ENCODE measurements at places on chromosomes 1 and 21. TPM values are rescaled to one million over a fixed set of nuclear protein-coding genes. Genes with fewer than 3 reads are reported as not detected.

RNU1-1 gene
- total RNA-seq, result under 0.01 TPM

GRCh38 chr1:108504447-108504846, 54.3 kb downstream of the NBPF6 start:
- no peak for DNase-seq

GRCh38 chr1:88655685-88656299, 28.3 kb upstream of the PKN2 start:
- peak; percentile 65 for DNase-seq

DNA sequence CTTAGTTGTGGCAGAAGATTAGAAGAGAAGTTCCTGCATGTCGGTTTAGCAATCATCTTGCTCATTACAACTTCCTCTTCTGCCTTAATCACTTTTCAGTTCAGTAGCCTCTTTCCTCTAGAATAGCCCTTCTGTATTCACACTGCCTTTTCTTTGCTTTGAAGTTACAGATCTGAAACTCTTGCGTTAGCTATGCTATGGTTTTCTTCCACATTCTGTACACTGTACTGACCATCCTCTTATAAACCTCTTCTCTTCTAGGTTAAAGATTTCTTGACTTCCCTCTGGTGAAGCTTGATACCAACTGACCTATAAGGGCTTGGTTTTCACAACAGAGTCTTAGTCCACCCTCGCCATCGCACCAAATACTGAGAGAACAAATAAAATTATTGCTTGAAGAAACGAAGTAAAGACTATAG, 35.0 kb downstream of the C21orf91 start:
- no peak for DNase-seq

- no peak for DNase-seq
These were observed 7.2 kb downstream of the FAAH start for GRCh38 chr1:46401154-46401913.

DNA sequence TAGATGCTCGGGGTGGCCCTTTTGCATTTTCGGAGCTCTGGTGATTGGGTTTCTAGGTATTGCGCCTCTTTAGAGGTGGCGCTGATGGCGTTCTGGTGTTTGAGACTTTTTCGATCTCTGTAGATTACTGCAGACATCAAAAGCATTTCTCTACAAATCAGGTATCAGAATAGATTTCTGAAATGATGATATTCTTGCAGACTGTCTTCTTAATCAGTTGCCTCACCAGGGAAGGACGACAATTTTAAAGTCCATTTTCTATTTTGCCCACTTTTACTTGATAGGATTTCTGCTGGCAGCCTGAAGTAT, 65.2 kb upstream of the VAMP3 start:
- DNase-seq, result no peak

TAGLN2 gene
- total RNA-seq, result 238 TPM

CACNA1S gene
- 74.9 TPM for total RNA-seq

GRCh38 chr1:18761948-18762840, 97.3 kb downstream of the TAS1R2 start:
- peak; percentile 95 for DNase-seq

DNAH14 gene
- 20.2 TPM for total RNA-seq

GRCh38 chr21:45156459-45156858, 82.1 kb downstream of the ADARB1 start:
- no peak for DNase-seq

DNA sequence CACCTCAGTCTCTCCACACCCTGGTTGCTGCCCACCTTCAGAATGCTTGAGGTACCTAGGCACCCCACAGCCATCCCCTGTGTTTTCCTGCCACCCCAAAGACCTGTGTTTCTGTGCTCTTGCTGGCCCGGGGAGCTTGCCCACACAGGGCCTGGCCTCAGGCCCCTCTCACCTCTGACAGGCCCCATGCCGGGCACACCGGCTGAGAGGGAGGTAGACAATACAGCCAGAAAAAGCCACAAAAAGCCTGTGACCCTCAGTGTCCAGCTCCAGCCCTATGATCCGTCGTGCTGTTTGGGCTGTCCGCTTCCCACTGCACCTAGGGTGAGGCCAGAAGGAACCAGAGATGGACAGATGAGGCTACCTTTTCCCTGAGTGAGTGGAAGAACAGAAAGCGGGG, 11.4 kb downstream of the SEMA6C start:
- no peak for DNase-seq

ALX3 gene
- total RNA-seq, result not detected

GRCh38 chr1:244052016-244052727, 1.1 kb downstream of the ZBTB18 start:
- peak; percentile 90 for DNase-seq

PADI6 gene
- total RNA-seq, result not detected

CD1B gene
- total RNA-seq, result not detected

ADAM30 gene
- not detected for total RNA-seq

DNA sequence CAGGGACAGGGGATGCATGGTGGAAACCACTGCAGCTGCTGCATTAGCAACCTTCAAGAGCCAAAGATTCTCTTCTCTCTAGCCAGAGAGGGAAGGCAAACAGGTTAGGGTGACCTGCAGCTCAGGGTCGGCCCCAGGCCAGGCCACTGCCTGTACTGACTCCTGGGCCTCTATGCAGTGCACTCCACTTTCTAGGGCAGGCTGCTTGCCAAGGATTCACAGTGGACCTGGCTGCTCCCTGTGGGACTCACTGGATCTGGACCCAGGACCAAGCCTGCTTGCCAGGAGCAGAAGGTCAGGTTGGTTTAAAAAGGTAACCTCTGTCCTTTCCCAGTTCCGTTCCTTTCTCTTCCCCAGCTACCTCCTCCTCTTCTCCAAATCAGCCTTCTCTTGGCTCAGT, 52.4 kb downstream of the HIVEP3 start:
- no peak for DNase-seq

DNA sequence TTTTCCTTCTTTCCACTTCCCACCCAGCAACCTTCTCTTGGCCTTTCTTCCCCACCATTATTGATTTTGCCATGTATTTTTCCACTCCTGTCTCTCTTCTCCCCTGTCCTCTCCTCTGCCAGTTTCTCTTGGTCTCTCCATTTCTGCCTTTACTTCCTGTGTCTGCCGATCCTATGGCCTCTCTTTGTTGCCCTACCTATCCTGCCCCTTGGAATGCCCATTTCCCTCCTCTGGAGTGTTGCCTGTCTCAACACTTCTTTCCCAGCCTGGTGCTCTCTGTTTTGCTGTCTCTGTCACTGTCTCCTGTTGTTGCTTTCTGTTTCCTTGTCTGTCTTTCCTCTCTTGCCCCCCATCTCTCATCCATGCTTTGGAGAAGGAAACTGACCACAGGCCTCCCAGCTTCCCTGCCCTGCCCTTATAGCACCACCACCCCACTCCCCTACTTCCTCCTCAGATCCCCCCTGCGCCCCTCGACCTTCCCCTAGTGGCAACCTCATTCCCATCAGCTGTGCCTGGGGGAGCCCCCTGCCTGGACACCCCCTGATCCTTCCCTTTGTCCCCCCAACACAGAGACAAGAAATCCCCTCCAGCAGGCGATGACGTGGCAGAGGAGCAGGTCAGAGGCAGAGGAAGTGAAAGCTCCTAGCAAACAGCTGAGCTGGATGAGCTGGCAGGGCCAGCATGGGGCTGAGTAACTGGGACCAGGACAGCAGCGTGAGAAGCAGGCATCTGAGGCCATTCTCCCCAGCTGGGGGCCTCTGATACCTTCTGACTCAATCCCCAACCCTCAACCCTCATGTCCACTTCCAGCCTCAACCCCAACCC, 6.6 kb upstream of the ETV3L start:
- no peak for DNase-seq

DNA sequence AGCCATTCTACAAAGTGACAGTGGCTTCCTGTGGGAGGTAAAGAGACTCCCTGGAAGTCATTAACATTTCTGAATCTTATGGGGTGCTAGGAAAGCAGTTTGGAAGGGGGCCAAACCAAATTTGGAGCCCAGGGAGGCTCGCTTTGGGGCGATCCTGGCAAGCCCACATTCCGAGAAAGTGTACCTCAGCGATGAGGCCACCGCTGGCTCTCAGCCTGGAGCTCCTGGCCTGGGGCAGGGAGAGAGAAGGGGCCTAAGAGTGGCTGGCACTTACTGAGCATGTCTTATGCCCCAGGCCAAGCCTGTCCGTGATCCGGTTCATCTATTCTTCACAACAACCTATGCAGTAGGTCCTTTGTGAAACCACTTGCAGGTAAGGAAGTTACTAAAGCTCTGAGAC, 98.8 kb downstream of the CCDC185 start:
- peak; percentile 38 for DNase-seq

- DNase-seq, result peak; percentile 89
These were observed 6.5 kb upstream of the GUCA2A start for GRCh38 chr1:42170779-42171621.

DNA sequence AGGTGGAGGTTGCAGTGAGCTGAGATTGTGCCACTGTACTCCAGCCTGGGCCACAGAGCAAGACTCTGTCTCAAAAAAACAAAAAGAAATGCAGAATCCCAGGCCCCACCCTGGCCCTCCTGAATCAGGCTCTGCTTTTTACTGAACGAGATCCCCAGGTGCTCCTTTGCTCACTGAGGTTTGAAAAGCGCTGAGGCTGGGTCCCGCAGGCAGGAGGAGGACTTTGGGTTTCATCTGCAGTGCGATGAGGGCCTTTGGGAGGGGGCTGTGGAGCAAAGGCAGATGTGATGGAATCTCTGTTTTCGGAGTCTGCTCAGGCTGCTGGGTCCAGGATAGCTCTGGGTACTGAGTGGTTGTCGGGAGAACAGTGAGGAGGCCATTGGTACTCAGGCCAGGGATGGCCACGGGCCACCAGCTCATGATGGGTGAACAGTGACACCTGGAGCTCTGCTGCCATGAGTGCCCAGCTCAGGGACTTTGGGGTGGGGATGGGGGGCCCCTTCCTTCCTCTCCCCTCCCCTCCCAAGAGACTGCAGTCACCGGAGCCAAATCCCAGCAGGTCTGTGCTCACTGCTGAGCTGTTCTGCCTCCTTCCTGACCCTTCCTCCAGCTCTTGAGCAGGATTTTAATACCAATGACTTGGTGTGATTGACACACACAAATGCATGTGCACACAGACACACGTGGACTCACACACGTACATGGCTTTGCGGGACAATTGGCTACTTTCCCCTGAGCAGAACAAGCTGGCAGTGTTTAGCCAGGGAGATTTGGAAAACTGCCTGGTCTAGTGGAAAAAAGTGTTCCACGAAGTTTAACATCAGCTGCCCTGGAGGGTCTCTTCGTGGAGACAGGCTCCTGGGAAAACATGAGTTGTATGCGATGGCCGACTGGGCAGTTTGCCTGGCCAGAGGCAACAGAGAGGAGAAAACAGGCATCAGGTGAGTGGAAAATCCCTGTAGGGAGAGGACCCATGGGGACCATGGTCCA, 3.6 kb upstream of the DHRS3 start:
- DNase-seq, result peak; percentile 89
